ENCODE measurements at places on chromosomes 3 and 15.
A peak's percentile ranks its signal among the peaks of the same experiment; 100 is the strongest.

DNA sequence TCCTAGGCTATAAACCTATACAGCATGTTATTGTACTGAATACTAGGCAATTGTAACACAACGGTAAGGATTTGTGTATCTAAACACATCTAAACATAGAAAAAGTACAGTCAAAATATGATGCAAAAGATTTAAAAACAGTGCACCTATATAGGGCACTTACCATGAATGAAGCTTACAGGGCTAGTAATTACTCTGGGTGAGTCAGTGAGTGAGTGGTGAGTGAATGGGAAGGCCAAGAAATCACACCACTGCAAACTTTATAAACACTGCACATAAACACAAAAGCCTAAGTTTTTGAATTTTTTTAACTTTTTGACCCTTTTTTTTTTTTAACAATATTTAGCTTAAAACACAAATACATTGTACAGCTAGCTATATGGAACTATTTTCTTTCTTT, 204.7 kb upstream of the CTNNB1 start:
- DNase-seq, result no peak

DNA sequence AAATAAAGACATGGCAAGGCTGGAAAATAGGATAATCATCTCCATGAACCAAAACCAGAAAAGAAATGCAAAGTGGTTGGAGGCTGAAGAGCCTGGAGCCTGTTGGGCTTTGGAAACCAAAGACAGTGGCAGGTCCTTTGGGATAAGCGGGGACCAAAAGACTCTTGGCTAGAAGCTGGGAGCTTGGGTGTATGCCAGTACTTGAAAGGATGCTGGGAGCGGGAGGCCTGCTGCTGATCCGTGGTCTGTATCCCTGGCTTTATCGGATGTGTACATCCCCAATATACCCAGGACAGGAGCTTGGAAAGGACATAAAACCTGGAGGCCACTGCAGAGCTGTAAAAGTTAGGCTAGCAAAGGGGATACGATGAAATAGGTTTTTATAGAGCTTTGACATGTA, 1.3 kb upstream of the CHRNB4 start:
- DNase-seq, result no peak

- DNase-seq, result no peak
Observed at GRCh38 chr3:48064292-48064829, 48.1 kb upstream of the MAP4 start.

DNA sequence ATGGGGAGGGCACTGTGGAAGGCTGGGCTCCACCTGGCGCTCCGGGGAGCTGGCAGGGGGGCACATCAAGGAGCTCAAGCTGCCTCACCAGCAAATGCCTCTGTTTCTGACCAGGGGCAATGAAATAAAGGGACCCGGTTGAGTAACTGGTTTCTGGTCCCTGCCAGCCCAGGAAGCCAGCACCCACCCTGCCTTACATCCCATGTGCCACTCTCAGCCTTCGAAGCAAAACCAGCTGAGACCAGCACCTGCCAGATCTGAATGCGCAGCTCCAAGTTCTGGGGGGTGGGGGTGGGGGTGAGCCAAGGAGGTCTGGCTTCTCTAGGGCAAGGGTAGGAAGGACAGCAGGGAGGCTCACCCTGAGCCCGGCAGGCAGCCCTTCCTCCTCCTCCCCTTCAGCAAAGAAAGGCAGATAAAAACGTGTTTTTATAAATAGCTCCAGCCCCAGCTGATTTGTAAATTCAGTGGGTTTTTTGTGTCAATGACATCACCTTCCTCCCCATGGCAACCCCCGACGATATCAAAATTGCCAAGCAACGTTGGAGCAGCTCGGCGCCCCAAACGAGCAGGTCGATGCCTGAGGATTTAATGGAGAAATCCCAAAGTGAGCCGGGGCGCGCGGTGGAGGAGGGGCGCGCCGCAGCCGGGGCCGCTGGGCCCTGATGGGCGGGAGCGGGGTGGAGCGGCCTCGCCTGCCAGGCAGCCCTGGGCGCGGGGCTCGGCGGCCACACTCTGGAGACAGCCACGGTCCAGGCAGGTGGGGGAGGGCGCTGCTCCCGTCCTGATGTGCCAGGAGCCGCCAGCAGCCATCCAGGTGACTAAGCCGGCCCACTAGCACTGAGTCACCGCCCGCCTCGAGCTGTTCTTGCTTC, at the start of gene PAK6:
Gene PAK6, plus strand, starts transcription at position 532 of the 872 bp plus-strand sequence. CDS start 25,723 bp downstream, outside the sequence.
- DNase-seq, result no peak

DNA sequence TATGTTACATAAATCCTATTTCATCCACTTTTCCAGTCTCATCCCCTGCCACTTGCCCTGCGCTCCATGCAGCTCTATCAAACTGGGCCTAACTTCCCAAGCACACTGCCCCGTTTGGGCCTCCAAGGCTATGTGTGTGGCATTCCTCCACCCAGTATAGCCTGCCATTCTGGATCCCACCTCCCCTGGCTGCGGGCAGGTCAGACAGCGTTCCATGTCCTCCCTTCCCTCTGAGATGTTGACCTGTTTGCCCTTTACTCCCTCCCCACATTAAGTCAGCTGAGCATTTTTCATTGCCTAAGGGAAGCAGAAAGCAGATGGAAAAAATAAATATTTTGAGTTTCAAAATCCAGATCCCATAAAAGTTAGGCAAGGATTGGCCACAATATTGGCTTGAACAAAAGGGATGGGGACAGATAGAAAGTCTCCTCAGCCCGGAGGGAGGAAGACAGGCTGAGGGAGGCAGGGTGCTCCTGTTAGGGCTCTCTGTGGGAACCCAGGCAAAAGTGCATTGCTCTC, 73.3 kb downstream of the CYP19A1 start:
- DNase-seq, result no peak

DNA sequence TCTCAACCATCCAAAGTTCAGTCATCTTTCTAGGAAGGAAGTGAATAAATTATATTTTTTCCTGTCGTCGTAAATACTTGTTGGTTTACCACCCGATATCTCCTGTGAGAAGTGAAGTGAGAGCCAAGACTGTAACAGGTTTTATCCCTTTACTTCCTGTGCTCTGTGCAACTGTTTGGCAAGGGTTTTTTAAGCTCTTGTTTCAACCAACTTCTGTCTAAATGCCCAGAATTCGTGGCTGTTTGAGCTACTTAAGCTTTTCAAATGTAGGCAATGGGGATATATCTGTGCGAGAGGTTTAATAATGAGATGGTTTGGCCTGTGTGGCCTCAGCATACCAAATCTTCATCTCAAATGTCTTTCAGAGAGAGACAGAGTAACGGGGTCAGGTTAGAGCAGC, 134.7 kb downstream of the LRTM1 start:
- DNase-seq, result no peak

GRCh38 chr15:42954291-42954690, 33.7 kb upstream of the TTBK2 start:
- no peak for DNase-seq

GRCh38 chr3:105278688-105279087, 88.0 kb upstream of the ALCAM start:
- no peak for DNase-seq

DNA sequence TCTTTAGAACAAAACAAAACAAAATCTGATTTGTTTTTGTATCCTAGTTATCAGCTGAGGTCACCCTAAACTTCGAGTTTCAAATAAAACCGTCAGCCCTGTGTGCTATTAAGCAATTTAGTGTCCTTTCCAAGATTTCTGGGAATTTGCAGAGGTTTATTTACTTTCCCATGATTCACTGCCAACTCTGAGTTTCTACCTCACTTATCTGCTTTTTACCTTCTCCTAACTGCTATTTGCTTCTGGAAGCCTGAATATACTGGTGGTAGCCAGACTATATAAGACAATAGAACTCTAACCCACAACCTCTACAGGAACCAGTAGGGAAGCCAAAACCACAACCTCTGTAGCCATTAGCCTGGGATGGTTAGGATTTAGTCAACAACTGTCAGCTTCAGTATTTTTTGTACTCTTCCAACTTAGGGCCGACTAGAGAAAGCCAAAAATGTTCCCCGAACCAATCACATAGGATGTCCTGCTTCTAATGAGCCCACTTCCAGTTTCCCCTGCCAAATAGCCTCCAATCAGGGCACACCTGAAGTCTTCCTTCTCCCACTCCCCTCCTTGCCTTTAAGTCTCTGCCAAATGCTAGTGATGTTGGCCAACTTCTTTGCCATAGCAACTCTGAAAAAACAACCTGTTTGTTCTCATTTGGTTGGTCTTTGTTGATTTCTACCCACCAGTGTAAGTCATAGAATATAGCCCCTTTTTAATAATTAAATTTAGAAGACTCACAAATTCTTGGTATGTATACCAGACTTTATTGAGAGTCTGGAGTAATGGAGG, 273.1 kb downstream of the ULK4 start:
- DNase-seq, result no peak

GRCh38 chr15:59313641-59314332, 58.9 kb downstream of the MYO1E start:
- no peak for DNase-seq

DNA sequence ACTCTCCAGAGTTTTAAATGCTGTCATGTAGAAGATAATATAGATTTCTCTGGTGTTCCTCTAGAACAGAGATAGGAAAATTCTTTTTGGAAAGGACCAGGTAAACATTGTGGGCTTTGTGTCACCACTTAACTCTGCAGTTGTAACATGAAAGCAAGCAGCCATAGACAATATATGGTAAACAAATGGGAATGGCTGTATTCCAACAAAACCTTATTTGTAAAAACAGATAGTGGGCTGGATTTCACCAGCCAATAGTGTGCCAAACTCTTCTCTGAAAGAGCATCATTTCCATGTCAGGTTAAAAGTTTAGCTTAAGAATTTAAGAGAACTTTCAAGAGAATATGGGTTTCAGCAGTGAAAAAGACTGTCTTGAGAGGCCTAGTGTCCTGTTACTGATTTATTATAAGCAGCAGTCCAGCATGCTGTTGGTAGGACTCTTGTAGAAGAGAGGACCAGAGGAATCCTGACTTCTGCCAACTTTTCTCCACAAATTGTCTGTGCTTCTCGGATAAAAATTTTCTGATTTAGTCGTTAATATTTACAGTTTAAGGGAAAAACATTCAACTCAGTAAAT, 107.7 kb downstream of the TCF12 start:
- DNase-seq, result no peak

DNA sequence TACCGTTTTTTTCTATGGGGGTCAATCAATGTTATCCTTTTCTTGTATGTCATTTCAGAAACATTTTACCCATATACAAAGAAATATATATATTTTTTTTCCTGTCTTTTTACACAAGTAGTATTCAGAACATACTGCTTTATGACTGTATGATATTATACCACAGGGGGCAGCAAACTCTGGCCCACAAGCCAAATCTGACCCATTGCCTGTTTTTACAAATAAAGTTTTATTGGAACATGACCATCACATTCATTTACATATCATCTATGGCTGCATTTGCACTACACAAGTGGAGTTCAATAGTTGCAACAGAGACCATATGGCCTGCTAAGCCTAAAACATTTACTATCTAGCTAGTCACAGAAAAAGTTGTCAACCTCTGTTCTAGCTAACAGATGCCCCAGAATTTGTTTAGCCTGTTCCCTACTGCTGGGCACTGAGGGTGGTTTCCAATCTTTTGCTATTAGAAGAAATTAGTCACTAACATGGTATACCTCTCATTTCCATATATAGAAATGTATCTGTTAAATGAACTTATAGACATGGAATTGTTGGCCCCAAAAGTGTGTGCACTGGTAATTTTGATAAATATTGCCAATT, 57.7 kb downstream of the BFSP2 start:
- no peak for DNase-seq

DNA sequence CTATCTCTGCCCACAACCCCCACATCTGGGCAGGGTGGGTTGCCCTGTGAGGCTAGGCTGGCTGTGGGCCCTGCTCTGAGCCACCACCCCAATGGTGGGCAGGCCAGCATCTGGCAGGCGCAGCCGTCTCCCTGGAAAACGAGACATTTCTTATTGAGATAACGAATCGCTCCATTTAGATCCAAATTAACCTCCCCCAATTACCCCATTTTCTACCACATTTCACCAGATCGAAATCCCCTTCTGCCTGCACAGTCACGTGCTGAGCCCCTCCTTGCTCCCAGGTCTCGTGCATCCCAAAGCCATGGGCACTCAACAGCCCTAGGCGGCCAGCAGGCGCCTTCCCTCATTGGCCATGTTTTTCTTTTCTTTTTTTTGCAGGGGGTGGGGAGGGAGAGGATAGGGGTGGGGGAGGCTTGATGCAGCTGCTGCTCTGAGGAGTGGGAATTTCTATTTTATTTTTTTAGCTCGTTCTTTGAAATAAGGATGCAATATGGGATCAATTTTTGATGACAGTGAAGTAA, 53.0 kb upstream of the TMEM115 start:
- no peak for DNase-seq

DNA sequence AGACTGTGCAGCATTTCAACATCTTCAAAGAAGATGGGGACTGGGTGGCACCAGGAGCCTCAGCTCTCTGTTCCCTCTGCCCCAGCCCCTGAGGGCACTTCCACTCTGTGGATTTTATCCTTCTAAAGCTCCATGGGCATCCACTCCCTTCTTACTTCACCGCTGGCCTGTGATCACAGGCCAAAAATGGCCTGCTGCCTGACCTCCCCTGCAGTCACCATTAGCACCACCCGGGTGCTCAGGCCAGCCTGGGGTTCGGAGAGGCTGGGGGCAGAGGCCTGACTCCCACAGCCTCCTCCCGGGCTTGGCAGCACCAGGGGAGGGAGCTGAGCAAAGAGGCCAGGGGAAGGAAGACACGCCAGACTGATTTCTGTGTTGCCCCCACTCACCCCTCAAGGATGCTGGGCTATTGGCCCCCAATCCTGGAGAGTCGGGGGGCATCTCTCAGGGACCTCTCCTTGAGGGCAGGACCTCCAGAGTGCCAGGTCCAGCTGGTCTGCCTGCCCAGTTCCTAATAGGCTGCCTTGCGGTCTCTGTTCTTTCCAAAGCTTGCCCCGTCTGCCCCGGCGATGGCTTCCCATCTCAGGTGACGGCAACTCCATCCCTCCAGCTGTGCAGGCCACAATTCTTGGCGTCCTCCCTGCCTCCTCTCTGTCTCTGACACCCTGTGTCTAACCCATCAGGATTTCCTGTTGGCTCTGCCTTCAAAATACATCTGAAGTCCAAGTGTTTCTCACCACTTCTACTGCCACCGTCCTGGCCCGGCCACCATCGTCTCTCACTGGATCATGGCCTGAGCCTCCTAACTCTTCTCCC, 67.1 kb downstream of the EXOG start:
- no peak for DNase-seq

GRCh38 chr15:66036859-66037258, 167.6 kb downstream of the RAB11A start:
- DNase-seq, result no peak

DNA sequence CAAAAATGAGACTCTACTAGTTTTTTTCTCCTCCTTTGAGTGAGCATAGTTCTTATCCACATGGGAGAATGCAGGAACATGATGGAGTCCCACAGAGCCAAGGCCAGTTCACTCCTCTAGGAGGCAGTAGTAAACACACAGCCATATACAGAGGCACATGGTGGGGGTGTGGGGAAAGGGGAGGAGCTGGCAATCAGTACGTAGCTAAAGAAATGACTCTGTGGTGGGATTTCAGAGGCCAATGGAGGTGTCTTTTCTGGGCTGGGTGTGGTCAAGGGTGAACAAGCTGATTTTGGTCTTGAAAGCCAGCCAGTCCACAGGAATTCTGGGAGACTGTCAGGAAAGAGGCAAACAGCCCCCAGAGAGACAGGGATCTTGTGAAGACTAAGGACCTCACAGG, 6.6 kb upstream of the RAB11A start:
- peak; percentile 27 for DNase-seq
